ENCODE measurements at places on chromosomes 12 and 14. TPM values are rescaled to one million over a fixed set of nuclear protein-coding genes. Genes with fewer than 3 reads are reported as not detected.

The IL31 gene
- not detected for total RNA-seq

The SELPLG gene
- 6.7 TPM for total RNA-seq

GRCh38 chr12:45928309-45928708 is 62.1 kb downstream of the SCAF11 start:
- no peaks in the 10 kb centered on the region for H3K4me1 ChIP-seq
- H3K27ac ChIP-seq: no peak overlapping the region
- H3K27me3 ChIP-seq: no peaks in the 10 kb centered on the region
- H3K36me3 ChIP-seq: peaks cover 7% of the 10 kb centered on the region
- DNase-seq: no peak

GRCh38 chr14:23054000-23054811 is 3.1 kb downstream of the CDH24 start:
- H3K4me1 ChIP-seq: peaks cover 9% of the 10 kb centered on the region
- no peak for DNase-seq
- H3K4me3 ChIP-seq: no peak overlapping the region
- no peaks in the 10 kb centered on the region for H3K27me3 ChIP-seq
- peaks cover 5% of the 10 kb centered on the region for H3K36me3 ChIP-seq
- H3K27ac ChIP-seq: no peak overlapping the region

- H3K27ac ChIP-seq: no peak overlapping the region
- H3K36me3 ChIP-seq: no peaks in the 10 kb centered on the region
- DNase-seq: no peak
- no peaks in the 10 kb centered on the region for H3K4me1 ChIP-seq
- H3K27me3 ChIP-seq: no peaks in the 10 kb centered on the region
- no peak overlapping the region for H3K4me3 ChIP-seq
Observed at GRCh38 chr12:95830335-95831089, 28.2 kb upstream of the SNRPF start.

Data from breast epithelium (tissue), 4 donors.